ENCODE measurements at places on chromosomes 2 and 18.
A peak's percentile ranks its signal among the peaks of the same experiment; 100 is the strongest.

DNA sequence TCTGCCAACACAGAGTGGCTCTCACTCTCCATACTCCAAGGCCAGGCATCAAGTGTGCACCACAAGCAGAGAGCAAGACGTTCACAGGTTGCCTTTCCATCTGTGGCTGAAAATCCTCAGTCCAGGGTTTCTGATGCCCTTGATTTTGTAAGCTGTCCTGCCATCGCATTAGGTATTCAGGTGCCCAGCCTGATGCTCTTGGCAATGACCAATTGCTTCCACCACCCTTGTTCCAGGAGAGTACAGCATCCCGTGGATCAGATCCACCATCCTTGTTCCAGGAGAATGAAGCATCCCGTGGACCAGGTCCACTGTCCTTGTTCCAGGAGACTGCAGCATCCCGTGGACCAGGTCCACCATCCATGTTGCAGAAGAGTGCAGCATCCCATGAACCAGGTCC is 133.4 kb upstream of the GPC1 start:
- no peak for DNase-seq

GRCh38 chr18:6013171-6013810 is 118.0 kb upstream of the TMEM200C start:
- DNase-seq, result no peak

DNA sequence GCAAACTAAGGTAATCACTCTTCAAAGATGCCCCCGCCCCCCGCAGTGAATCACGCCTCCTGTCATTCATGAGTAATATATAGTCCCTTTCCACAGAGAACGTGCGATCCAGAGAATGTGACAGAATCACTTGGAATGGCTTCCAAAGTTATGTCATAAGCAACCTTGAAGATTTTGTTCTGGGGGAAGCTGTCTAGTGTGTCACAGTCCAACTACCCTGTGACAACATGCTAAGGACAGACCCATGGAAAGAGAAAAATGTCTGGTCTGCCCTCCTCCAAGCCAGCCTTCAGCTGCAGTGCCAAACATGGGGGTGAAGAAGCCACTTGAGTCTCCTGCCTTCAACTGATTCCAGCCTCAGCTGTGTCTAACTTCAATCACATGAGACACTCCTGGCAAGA is 259.1 kb downstream of the SS18 start:
- no peak for DNase-seq

DNA sequence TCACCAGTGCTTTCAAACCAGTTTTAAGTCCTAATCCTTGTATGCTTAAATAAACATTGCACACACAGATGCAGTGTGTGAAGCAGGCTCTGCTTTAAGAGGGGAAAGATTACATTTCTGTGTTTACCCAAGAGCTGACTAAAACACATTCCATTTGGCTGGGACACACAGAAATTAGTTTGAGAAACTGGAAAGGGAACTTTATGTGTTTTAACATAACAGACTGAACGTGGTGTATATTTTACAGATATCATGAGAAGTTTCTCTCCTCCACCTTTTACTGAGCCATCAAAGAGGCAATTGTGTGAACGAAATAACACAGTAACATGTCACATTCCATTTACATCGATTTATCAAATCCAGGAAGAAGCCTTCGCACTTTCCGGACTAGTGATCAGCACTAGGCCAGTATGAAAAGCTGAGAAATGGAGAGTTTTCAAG is 121.8 kb downstream of the MAIP1 start:
- peak; percentile 25 for DNase-seq

DNA sequence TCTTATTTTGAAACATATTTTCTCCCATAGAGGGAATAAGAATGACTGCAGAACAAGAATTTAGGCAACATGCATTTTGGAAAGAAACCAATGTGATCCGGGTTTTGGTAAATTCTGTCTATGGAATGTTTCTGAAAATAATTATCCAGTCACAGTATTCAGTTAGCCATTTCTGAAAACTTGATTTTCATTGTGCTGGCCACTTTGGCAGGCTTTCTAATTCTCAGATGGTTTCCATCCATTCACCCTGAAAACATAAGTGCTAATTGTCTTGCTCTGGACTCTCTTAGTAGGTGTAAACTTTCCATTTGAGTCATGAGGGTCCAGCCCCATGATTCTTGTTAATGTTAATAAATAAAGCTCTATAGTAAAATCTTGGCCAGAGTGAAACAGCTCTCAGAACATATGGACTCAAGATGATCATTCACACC is 176.5 kb downstream of the RBM43 start:
- no peak for DNase-seq

- no peak for DNase-seq
Measured at GRCh38 chr2:12856934-12857601, 140.3 kb downstream of the TRIB2 start.

DNA sequence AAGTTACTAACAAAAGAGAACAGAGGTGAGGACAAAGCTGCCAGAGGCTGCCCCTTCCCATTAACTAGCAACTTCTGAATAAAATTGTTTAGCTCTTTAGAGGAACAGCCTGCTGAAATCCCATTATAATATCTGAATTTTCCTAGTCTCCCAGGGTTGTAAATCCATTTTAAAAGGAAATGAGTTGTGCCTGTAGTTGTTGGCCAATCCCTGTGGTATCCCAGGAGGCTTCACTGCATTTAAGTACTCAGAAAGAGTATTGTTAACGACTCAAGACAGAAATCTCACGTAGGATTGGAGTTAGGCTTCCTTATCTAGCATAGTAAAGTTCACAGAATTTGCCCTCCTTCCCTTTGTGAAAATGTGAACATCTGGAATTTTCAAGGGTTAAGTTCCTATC is 8.9 kb downstream of the LAPTM4A start:
- DNase-seq, result no peak

GRCh38 chr2:61949714-61950560 is 44.5 kb downstream of the COMMD1 start:
- DNase-seq, result peak; percentile 15

GRCh38 chr18:25066516-25066915 is 285.4 kb downstream of the ZNF521 start:
- DNase-seq, result no peak

DNA sequence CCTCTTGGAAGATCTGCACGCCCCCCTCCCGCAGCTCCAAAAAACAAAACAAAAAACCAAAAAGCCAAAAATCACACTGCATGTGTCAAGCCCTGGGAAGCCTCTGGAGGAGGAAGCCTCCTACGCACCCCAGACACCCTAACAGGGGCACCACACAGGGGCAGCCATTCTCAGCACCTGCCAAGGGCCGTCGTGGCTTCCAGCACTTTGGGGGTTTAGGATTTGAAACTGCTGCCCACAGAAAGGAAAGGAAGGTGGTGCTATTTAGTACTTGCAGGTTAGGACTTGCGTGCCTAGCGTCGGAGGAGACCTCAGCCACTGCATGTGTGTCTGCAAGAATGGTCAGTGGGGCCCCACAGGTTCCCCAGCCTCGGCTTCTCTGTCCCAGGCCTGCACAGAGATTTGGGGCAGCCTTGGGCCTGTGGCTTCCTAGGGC is 419 bp upstream of the GPR55 start:
- no peak for DNase-seq

- no peak for DNase-seq
Measured at GRCh38 chr2:123738643-123739042, 286.4 kb upstream of the CNTNAP5 start.

GRCh38 chr2:232611559-232612218 is 21.7 kb upstream of the EFHD1 start:
- peak; percentile 51 for DNase-seq

- no peak for DNase-seq
Measured at GRCh38 chr2:25497229-25497917, 155.6 kb upstream of the DNMT3A start.

- DNase-seq, result no peak
Measured at GRCh38 chr18:31557446-31557845, 34.2 kb upstream of the TTR start.

DNA sequence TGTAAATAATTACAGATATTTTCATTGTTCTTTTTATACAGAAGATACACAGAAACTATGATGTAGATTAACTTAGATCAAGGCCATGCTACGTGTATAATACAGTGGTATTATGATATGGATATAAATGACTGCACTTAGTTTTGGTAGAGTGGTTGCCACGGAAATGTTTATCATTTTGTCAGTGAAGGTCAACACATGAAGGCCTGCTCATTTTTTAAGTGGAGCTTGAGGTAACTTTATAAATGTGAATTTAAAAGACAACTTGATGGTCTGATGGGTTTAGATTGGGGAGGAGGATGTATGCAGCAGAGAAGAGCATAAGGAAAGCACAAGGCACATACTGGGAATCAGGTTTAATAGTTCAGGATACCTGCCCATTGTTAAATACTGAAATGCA is 14.4 kb upstream of the BBS5 start:
- DNase-seq, result peak; percentile 15

GRCh38 chr18:44503854-44504253 is 176.8 kb upstream of the SETBP1 start:
- DNase-seq, result no peak

GRCh38 chr2:15892151-15892880 is 48.0 kb upstream of the MYCN start:
- DNase-seq, result no peak

DNA sequence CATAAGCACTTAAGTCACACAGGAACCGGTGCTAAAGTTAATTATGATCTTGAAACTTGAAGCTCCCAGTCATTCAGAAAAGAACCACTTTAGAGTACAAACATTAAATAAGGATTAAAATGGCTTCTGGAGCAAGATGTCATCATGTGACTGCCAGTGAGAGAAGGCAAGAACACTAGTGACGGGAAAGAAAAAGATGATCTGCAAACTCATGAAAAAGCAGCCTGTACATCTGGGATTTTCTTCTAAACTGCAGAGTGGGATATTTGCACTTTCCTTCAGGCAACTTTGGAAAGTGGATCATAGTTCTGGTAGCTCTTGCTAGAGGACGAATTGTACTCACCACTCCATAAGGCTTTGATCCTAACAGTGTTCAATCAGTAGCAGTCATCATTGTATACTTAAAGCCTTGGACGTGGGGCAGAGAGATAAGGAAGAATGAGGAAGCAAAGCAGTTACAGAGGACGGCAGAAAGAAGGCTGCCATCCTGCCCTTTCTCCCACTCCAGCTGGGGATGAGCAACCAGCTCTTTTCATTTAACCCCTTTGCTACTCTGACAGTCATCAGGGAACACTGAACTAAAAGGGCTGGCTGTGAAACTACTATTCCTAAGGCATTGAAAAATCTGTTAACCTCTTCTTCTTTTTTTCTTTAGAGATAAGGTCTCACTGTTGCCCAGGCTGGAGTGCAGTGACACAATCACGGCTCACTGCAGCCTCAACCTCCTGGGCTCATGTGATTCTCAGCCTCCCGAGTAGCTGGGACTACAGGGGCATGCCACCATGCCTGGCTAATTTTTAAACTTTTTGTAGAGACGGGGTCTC is 18.1 kb downstream of the ABHD3 start:
- no peak for DNase-seq

DNA sequence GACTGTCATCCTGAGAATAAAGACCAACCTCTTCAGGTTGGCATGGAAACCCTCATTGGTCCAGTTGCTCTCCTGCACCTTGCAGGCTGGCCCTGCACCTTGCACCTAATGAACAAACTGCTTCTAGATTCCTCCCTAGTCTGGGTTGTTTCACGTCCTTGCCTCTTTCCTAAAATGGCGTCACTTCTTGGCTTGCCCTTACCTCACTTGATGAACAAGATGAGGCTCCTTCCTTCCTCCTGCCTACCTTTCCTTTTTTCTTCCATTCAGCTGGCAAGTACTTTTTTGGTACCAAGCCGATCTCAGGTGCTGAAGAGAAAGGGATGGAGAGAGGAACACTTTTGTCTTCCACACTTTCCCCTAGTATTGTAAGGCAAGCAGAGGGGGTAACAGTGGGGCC is 74.5 kb downstream of the MYCN start:
- DNase-seq, result no peak

DNA sequence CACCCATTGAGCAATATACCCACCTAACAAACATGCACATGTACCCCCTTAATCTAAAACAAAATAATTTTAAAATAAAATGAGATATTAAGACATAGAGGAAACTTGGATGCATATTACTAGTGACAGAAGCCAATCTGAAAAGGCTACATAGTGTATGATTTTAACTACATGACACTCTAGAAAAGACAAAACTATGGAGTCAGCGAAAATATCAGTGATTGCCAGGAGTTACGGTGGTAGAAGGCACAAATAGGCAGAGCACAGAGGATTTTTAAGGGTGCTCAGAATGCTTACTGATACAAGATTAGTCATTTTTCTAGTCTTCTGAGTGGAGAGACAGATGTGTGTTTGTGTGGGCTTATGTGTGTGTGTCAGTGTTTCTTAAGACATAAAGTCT is 656.6 kb downstream of the NR4A2 start:
- no peak for DNase-seq

DNA sequence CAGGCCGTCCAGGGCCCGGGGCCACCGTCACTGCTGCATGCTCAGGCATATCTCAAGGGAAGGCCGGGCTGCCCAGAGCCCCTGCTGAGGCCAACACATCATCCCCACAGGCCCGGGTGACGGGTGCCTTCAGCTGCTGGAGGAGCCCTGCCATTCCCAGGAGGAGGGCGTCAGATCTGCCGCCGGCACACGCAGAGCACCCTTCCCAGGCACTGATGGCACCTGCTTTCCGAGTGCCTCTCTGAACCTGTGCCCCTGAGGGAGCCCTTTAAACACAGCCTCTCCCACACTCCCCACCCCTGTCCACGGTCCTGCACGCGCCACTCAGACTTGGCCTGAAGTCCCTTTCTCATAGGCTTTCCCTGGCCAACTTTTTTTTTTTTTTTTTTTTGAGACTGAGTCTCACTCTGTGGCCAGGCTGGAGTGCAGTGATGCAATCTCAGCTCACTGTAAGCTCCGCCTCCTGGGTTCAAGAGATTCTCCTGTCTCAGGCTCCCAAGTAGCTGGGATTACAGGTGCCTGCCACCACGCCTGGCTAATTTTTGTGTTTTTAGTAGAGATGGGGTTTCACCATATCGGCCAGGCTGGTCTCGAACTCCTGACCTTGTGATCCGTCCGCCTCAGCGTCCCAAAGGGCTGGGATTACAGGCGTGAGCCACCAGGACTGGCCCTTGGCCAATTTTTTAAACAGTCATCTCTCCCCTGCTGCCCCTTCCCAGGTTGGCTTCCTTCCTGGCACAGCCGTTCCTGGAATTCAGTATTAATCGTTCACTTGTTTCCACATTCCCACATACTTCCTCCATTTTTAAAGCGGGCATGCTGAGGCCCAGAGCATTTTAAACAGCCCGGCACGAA is 211.7 kb downstream of the NDUFA10 start:
- no peak for DNase-seq

DNA sequence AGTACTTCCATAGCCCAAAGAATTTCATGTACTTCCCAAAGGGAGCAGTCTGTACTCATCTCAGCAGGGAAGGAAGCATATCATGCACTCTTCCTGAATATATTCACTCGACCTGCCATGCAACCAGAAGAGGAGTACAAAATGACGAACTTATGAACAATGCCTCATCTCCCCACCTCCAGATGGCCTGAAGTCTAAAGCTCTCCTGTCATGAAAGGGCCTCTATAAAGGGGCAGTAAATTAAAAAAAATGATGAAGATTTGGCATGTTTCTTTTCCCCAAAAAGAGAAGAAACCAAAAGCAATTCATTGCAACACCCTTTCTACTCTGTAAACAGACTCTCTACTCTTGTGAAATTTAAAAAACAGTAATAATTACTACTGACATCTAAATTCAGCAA is 1601.1 kb downstream of the LRP1B start:
- no peak for DNase-seq
